ENCODE measurements at places on chromosomes 16 and 17. TPM values are rescaled to one million over a fixed set of nuclear protein-coding genes. Genes with fewer than 3 reads are reported as not detected.
A peak's percentile ranks its signal among the peaks of the same experiment; 100 is the strongest.

- no peaks in the 10 kb centered on the region for H3K27me3 ChIP-seq
- H3K36me3 ChIP-seq, result no peaks in the 10 kb centered on the region
- no peak overlapping the region for H3K27ac ChIP-seq
- H3K4me1 ChIP-seq, result peaks cover 4% of the 10 kb centered on the region
Observed at GRCh38 chr16:12252616-12253015, 276.1 kb downstream of the SNX29 start.

DNA sequence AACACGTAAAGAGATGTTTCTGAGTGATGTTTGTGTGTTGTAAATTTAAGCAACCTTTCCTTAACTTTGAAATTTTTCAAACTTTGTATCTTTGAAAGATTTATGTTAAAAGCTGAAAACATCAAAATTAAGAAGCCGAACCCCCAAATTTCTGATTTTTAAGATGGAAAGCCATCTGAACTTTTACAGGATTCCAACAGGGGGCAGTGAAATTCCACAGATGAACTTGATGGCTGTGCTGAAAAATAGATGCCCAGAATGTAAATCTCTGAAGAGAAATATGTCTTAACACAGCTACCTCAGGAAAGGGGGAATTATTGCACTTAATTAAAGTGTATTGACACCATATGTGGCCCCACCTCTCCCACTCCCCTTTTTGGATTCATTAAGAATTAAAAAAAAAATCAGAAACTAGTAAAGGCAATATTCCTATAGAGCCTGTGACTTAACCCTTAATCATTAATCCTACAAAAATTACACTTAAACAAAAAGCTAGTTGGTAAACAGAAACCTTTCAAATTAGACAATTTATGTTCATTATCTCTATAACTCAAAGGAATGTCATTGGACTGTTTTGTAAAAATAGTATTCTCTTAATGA lies 597.9 kb downstream of the KCNJ2 start:
- no peaks in the 10 kb centered on the region for H3K27me3 ChIP-seq
- no peak overlapping the region for H3K4me3 ChIP-seq
- H3K27ac ChIP-seq, result no peak overlapping the region

DNA sequence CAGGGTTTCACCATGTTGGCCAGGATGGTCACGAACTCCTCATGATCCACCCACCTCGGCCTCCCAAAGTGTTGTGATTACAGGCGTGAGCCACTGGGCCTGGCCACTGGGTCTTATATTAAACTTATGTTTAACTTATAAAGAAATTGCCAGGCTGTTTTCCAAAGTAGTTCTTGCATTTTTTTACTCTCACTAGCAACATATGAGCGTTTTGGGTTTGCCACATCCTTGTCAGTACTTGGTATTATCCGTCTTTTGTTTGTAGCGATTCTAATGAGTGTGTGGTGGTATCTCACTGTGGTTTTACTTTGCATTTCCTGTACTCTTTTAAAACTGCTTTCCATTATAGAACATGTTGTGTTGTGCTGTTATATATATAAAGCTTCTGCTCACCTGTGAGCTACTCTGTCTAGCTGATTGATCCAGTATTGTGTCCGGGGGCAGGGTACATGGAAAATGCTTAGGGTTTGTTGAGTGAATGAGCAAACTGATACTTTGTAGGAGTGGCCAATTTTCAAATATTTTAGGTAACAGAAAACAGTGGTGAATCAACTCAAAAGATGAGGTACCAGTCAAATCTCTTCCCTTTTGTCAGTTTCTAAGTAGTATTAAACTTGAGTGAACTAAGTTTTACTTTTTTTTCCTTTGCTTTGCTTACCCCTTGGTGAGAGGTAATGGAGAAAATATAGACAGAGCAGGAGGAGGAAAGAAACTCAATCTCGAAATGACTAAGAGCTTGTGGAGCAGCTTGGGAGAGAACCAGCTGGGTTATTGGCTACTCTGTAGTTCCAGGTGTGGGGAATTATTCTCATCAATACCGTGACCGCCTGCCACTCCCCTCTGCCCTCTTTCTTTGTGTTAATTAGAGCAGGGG lies 75.8 kb downstream of the PITPNC1 start:
- peaks cover 9% of the 10 kb centered on the region for H3K4me1 ChIP-seq
- DNase-seq, result no peak
- H3K4me3 ChIP-seq, result no peak overlapping the region
- no peaks in the 10 kb centered on the region for H3K36me3 ChIP-seq
- no peaks in the 10 kb centered on the region for H3K27me3 ChIP-seq

- H3K36me3 ChIP-seq, result no peaks in the 10 kb centered on the region
- H3K27me3 ChIP-seq, result no peaks in the 10 kb centered on the region
- DNase-seq, result no peak
- H3K4me1 ChIP-seq, result peaks cover 13% of the 10 kb centered on the region
Observed at GRCh38 chr16:69830146-69830533, 68.0 kb downstream of the WWP2 start.

GRCh38 chr17:41553176-41553575 lies 18.7 kb downstream of the KRT9 start:
- H3K4me1 ChIP-seq, result peaks cover 4% of the 10 kb centered on the region
- H3K27me3 ChIP-seq, result no peaks in the 10 kb centered on the region
- H3K27ac ChIP-seq, result no peak overlapping the region
- no peak for DNase-seq

Gene ADAMTS18
- 0.59 TPM for total RNA-seq

Gene KLHL10
- total RNA-seq, result 0.65 TPM

GRCh38 chr17:18928628-18929125 lies 23.3 kb upstream of the SLC5A10 start:
- no peaks in the 10 kb centered on the region for H3K4me1 ChIP-seq
- no peak for DNase-seq
- H3K36me3 ChIP-seq, result peaks cover 9% of the 10 kb centered on the region
- H3K27me3 ChIP-seq, result no peaks in the 10 kb centered on the region
- no peak overlapping the region for H3K4me3 ChIP-seq

Gene HIGD1B
- not detected for total RNA-seq

GRCh38 chr16:7376227-7376626 lies 43.6 kb downstream of the RBFOX1 start:
- H3K4me3 ChIP-seq, result no peak overlapping the region
- H3K4me1 ChIP-seq, result no peaks in the 10 kb centered on the region
- H3K36me3 ChIP-seq, result no peaks in the 10 kb centered on the region
- no peak for DNase-seq
- H3K27ac ChIP-seq, result no peak overlapping the region
- no peaks in the 10 kb centered on the region for H3K27me3 ChIP-seq

Gene IGF2BP1
- total RNA-seq, result 137 TPM

DNA sequence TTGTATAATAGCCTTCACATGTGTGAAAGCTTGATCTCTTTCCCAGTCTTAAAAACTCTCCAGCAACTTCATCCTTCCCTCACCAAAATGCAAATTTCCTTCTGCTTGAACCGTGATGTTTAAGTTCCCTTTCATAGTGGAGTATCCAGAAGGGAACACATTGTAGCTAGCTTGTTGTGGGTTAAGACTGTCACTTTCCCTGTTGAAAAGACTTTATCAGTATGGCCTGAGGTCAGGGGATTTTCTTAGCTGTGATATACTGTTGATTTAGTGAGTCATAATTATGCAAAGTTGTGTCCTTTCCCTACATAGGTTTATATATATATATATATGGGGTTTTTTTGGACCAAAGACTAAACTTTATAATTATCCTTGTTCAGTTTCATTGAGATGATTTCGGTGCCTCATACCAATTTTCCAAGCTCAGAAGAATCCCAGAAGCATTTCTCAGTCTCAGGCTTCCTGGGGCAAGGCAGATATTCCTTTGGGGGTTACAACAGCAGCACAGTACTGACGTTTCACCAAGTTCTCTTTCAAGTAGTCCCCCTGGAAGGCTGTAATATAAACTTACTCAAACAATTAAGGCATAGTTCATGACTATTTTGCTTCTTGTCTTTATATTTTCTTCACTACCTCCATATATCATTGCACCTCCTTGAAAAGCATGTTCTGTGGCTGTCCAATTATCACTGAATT lies 35.7 kb downstream of the ESRP2 start:
- no peak overlapping the region for H3K27ac ChIP-seq
- no peaks in the 10 kb centered on the region for H3K36me3 ChIP-seq
- H3K27me3 ChIP-seq, result no peaks in the 10 kb centered on the region
- no peak for DNase-seq

Gene GP2
- not detected for total RNA-seq

GRCh38 chr17:14310101-14310500 lies 9.2 kb downstream of the HS3ST3B1 start:
- peak; percentile 32 for DNase-seq
- H3K36me3 ChIP-seq, result no peaks in the 10 kb centered on the region
- H3K27ac ChIP-seq, result no peak overlapping the region
- peaks cover 30% of the 10 kb centered on the region for H3K27me3 ChIP-seq

GRCh38 chr16:9235867-9236266 lies 144.4 kb downstream of the HAPSTR1 start:
- no peaks in the 10 kb centered on the region for H3K27me3 ChIP-seq
- no peak overlapping the region for H3K27ac ChIP-seq
- no peak for DNase-seq
- peaks cover 17% of the 10 kb centered on the region for H3K4me1 ChIP-seq
- no peak overlapping the region for H3K4me3 ChIP-seq
- H3K36me3 ChIP-seq, result no peaks in the 10 kb centered on the region

DNA sequence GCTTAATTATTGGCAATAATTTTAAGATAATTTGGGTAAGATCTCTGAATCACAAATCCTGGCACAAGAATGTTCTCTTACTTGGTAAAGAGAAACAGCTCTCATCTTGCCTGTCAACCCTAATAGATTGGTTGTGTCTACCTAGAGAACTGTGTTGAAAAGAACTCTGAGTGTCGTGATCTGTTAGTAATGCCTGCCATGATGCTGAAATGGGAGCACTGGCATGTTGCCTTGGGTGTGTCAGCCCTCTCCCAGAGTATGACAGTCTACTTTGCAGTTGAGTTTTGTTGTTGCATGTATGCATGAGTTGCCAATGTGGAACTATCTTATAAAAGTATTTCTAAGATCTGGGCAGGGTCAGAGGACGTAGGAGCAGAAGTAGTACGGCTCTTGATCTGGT lies 221.4 kb downstream of the MAF start:
- no peaks in the 10 kb centered on the region for H3K36me3 ChIP-seq
- H3K4me1 ChIP-seq, result no peaks in the 10 kb centered on the region
- no peak overlapping the region for H3K27ac ChIP-seq
- H3K27me3 ChIP-seq, result no peaks in the 10 kb centered on the region

Gene FTSJ3
- 21.8 TPM for total RNA-seq

GRCh38 chr16:50050802-50051201 lies 15.0 kb upstream of the HEATR3 start:
- no peaks in the 10 kb centered on the region for H3K4me1 ChIP-seq
- no peak for DNase-seq
- no peak overlapping the region for H3K4me3 ChIP-seq
- H3K36me3 ChIP-seq, result no peaks in the 10 kb centered on the region
- no peak overlapping the region for H3K27ac ChIP-seq

GRCh38 chr17:73423159-73423715 lies 111.4 kb upstream of the CDC42EP4 start:
- no peaks in the 10 kb centered on the region for H3K27me3 ChIP-seq
- H3K36me3 ChIP-seq, result peaks cover 3% of the 10 kb centered on the region
- no peak overlapping the region for H3K27ac ChIP-seq
- H3K4me3 ChIP-seq, result no peak overlapping the region

- DNase-seq, result no peak
- H3K4me1 ChIP-seq, result no peaks in the 10 kb centered on the region
- H3K27me3 ChIP-seq, result peaks cover 5% of the 10 kb centered on the region
- H3K4me3 ChIP-seq, result no peak overlapping the region
Observed at GRCh38 chr17:75712446-75712845, 8.8 kb upstream of the ITGB4 start.

DNA sequence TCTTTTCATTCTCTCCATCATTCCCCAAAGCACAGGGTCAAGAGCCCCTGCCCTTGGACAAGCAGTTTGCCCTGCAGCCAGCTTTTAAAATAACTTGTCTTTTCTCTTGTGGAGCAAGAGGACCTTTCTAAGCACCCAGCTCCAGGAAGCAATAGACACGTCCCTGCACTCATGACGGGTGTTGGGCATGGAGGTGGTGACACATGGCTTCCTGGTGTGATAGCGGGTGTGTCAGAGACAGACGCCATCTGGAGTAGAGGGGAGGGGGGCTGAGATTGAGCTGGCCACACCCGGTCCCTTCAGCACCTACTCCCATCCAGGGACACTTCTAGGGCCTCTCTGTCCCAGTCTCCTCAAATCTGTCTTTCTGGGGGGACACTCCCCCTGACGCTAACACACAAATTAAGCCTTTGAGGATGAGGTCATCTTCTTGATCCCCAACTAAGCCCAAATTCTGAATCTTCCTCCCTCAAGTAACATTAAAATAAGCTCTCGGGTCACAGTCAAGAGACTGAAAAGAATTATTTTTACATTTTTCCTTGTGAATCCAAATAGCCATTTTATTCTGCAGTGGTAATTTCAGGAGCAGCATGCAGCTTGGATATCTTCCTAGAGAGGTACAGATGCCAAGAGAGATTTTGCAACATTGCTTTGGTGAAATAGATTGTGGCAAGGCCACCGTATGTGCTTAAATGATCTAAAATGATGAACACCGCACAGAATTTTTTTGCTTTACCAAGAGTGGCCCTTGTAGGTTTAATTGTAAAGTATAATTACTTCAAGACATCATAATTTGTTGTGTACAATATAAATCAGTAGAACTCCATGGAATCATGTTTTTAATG lies 216.6 kb upstream of the IRX3 start:
- no peak overlapping the region for H3K4me3 ChIP-seq
- no peak overlapping the region for H3K27ac ChIP-seq

DNA sequence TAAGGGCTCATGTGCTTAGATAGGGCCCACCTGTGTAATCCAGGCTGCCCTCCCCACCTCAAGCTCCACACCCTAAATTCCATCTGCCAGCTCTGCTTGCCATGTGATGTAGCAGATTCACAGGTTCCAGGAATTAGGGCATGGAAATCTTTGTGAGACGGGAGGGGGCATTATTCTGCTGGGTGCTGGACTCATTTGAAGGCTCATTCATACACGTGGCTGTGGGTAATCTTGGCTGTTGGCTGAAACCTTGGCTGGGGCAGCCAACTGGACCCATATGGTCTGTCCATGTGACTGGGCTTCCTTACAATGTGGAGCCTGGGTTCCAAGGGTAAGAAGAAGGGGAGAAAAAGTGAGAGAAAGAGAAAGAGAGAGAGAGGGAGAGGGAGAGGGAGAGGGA lies 115.1 kb downstream of the CYLD start:
- H3K27ac ChIP-seq, result no peak overlapping the region
- no peaks in the 10 kb centered on the region for H3K4me1 ChIP-seq
- H3K36me3 ChIP-seq, result no peaks in the 10 kb centered on the region
- no peak overlapping the region for H3K4me3 ChIP-seq

- DNase-seq, result peak; percentile 85
- no peaks in the 10 kb centered on the region for H3K36me3 ChIP-seq
- peak within 1 kb of the TSS; percentile 96 for H3K4me3 ChIP-seq
- H3K27ac ChIP-seq, result peak within 1 kb of the TSS; percentile 26
- no peaks in the 10 kb centered on the region for H3K27me3 ChIP-seq
Observed at GRCh38 chr17:39699818-39700147, at the start of gene ERBB2. ERBB2 (plus strand) TSS chr17:39700064; CDS start chr17:39700239, 175 bp downstream.

Gene OR4D1
- total RNA-seq, result 0.13 TPM

- peaks cover 22% of the 10 kb centered on the region for H3K4me1 ChIP-seq
- DNase-seq, result no peak
- peaks cover 57% of the 10 kb centered on the region for H3K27me3 ChIP-seq
- H3K36me3 ChIP-seq, result no peaks in the 10 kb centered on the region
- H3K4me3 ChIP-seq, result no peak overlapping the region
Observed at GRCh38 chr17:82328141-82328993, 5.2 kb downstream of the SECTM1 start.

- H3K27me3 ChIP-seq, result no peaks in the 10 kb centered on the region
- peak overlapping the region; percentile 25 for H3K27ac ChIP-seq
- no peak overlapping the region for H3K4me3 ChIP-seq
- no peaks in the 10 kb centered on the region for H3K36me3 ChIP-seq
Observed at GRCh38 chr17:69637446-69638156, 223.1 kb downstream of the MAP2K6 start.

GRCh38 chr16:82643936-82644630 lies 17.3 kb downstream of the CDH13 start:
- peaks cover 14% of the 10 kb centered on the region for H3K4me1 ChIP-seq
- DNase-seq, result peak; percentile 16
- H3K27ac ChIP-seq, result no peak overlapping the region
- H3K4me3 ChIP-seq, result no peak overlapping the region
- H3K27me3 ChIP-seq, result no peaks in the 10 kb centered on the region

All from neural progenitor cell (in vitro differentiated cells).